Glutamatergic neuron (in vitro differentiated cells): ENCODE measurements at places on chromosomes 2 and 18. TPM values are rescaled to one million over a fixed set of nuclear protein-coding genes. Genes with fewer than 3 reads are reported as not detected.

GRCh38 chr2:196245378-196246140 is 74.2 kb upstream of the STK17B start:
- H3K4me1 ChIP-seq: no peaks in the 10 kb centered on the region
- H3K27ac ChIP-seq: no peak overlapping the region
- no peaks in the 10 kb centered on the region for H3K36me3 ChIP-seq
- H3K27me3 ChIP-seq: no peaks in the 10 kb centered on the region
- H3K4me3 ChIP-seq: no peak overlapping the region
- DNase-seq: no peak

DNA sequence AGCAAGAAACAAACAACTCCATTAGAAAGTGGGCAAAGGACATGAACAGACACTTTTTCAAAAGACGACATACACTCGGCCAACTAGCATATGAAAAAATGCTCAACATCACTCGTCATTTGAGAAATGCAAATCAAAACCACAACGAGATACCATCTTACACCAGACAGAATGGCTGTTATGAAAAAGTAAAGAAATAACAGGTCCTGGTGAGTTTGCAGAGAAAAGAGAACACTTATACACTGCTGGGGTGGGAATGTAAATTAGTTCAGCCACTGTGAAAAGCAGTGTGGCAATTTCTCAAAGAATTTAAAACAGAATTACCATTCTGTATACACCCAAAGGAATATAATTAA is 130.5 kb downstream of the PLCL1 start:
- DNase-seq: no peak
- no peaks in the 10 kb centered on the region for H3K4me1 ChIP-seq
- no peaks in the 10 kb centered on the region for H3K27me3 ChIP-seq
- no peak overlapping the region for H3K27ac ChIP-seq
- no peaks in the 10 kb centered on the region for H3K36me3 ChIP-seq

DNA sequence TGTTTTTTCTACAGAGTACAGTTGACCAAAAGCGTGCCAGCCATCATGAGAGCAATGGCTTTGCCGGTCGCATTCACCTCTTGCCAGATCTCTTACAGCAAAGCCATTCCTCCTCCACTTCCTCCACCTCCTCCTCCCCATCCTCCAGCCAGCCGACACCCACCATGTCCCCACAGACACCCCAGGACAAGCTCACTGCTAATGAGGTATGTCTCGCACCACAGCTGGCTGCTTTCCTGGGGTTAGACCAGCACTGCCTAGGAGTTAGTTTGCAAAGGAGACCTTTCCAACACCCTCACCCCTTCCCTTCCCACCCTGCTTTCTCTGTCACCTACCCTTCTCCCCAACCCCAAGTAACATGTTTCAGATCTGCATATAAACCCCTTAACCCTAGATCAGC is 120.3 kb upstream of the IL1R2 start:
- peaks cover 8% of the 10 kb centered on the region for H3K27me3 ChIP-seq
- DNase-seq: no peak
- H3K4me1 ChIP-seq: peaks cover 14% of the 10 kb centered on the region
- H3K36me3 ChIP-seq: peaks cover 5% of the 10 kb centered on the region

GRCh38 chr2:241229563-241230401 is 41.3 kb downstream of the ANO7 start:
- H3K27ac ChIP-seq: no peak overlapping the region
- H3K36me3 ChIP-seq: peaks cover 3% of the 10 kb centered on the region
- peaks cover 8% of the 10 kb centered on the region for H3K4me1 ChIP-seq
- DNase-seq: no peak
- H3K4me3 ChIP-seq: no peak overlapping the region
- H3K27me3 ChIP-seq: peaks cover 12% of the 10 kb centered on the region

Gene CDK5R2
- 46.1 TPM for total RNA-seq

DNA sequence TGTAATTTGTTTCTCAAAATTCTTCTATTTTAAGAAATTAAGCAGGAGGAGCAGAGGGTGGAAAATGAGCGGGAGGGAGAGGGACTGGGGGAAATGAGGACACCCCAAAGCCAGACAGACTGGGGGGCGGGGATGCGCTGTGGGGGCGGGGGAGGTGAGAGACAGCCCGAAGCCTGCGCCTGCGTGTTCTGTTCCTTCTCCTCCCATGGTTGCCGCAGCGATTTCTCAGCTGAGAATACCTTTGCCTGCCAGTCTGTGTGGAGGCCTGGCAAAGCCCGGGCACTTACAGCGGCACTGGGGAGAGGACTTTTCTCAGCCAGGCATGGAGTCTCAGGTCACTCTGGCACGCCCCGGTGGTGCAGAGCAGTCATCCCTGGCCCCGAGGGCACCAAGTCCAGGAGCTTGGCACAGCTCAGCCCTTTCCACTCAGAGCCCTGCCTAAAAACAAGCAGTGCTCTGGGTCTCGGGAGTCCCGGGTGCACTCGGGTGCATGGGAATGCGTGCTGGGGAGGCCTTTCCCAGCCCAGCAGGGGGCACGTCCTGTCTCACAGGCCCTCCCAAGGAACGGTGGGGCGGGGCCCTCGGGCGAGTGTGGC is 289.3 kb upstream of the HS6ST1 start:
- peaks cover 2% of the 10 kb centered on the region for H3K27me3 ChIP-seq
- no peak overlapping the region for H3K27ac ChIP-seq
- H3K4me3 ChIP-seq: no peak overlapping the region
- DNase-seq: no peak
- no peaks in the 10 kb centered on the region for H3K36me3 ChIP-seq

DNA sequence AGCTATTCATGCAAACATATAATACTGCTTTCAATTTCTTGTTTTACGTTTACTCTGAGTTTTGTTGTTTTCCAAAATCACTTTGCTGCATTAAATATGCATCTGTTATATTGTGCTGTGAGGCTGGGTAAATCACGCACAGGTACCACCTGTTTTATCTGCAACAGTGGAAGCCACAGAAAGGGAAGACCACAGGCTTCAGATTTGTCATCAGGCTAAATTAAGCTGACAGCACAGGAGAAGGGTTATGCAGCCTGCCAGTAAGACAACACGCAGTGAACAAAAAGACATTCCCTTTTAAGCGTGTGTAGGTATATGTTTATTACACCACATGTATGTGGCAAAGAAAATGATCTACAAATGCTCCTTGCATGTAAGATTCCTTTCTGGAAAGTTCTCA is 38.2 kb downstream of the ZNF516 start:
- peak overlapping the region; percentile 82 for H3K27ac ChIP-seq
- no peak for DNase-seq
- H3K27me3 ChIP-seq: peaks cover 25% of the 10 kb centered on the region
- H3K4me1 ChIP-seq: peaks cover 71% of the 10 kb centered on the region
- H3K36me3 ChIP-seq: peaks cover under 1% of the 10 kb centered on the region
